Muscle of leg (tissue), 16 donors: ENCODE measurements at places on chromosomes 1 and 21. TPM values are rescaled to one million over a fixed set of nuclear protein-coding genes. Genes with fewer than 3 reads are reported as not detected.

DNA sequence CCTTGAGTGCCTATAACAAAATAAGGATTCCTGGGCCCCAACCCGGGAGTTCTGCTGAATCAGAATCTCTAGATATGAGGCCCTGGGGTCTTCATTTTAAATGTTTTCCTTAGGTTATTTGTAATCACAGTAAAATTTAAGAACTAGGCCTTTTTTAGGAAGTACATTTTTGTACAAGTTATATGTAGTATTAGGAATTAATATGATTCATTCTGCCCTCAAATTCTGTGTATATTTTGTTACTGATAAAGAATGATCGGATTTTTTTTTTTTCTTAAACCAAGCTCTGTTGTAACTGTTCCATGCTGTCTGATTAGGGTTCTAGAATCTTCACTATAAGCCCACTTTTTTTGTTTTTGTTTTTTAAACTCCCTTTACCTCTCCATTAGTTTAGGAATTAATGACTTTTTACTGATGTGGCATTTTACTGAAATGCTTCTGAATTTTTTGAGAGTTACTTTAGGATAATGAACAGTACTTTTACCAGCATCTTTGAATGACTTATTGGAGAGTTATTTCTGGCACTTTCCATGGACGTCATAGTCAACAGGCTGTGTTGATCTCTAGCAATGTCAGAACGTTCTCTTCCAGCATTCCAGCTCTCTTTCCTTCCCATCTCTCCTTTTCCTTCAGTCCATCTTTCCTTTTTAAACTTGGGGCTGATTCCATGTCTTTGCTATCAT lies 48.3 kb downstream of the CLIC4 start:
- peak; percentile 30 for DNase-seq
- no peak overlapping the region for H3K4me3 ChIP-seq
- H3K27ac ChIP-seq, result peak overlapping the region; percentile 31
- no peaks in the 10 kb centered on the region for H3K27me3 ChIP-seq

DNA sequence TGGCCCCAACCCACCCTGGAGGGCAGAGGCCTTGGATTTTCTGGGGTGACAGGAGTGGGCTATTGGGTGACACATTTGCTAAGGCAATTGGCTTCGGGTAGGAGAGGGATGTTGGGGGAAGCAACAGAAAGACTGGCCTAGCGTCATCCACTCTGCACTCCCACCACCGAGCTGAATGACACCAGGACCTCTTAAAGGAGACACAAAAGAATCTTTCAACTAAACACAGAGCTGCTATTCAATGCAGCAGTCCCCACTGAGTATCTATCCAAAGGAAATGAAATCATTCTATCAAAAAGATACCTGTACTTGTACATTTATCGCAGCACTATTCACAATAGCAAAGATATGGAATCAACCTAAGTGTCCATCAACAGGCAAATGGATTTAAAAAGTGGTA lies 6.2 kb downstream of the TFF2 start:
- H3K27ac ChIP-seq, result no peak overlapping the region
- H3K36me3 ChIP-seq, result no peaks in the 10 kb centered on the region
- H3K27me3 ChIP-seq, result peaks cover 3% of the 10 kb centered on the region
- no peak overlapping the region for H3K4me3 ChIP-seq
- no peak for DNase-seq

The S100A7A gene
- not detected for polyA plus RNA-seq

The NBPF6 gene
- polyA plus RNA-seq, result not detected
